Thyroid gland (tissue), 4 donors: ENCODE measurements at places on chromosomes 16 and 17. TPM values are rescaled to one million over a fixed set of nuclear protein-coding genes. Genes with fewer than 3 reads are reported as not detected.

DNA sequence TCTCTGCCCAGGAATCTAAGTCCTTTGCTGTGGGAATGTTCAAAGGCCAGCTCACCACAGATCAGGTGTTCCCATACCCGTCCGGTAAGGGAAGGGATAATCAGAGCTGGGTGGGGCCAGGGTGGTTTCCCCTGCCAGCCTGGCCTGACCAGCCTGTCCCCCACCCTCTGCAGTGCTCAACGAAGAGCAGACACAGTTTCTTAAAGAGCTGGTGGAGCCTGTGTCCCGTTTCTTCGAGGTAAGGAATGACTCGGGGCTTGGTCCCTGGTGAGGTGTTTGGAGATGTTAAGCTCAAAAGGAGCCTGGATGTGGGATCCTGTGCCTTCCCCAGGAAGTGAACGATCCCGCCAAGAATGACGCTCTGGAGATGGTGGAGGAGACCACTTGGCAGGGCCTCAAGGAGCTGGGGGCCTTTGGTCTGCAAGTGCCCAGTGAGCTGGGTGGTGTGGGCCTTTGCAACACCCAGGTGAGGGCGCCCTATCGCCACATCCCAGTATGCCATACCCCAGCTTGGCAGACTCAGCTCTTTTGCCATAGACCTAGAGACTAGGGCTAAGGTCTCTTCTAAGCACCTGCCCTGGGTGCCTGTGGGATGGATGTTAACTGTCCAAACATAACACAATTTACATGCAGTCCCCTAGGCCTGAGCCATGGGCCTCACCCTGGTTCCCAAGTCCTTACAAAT, 997 bp downstream of the ACADVL start:
- peak; percentile 39 for DNase-seq

DNA sequence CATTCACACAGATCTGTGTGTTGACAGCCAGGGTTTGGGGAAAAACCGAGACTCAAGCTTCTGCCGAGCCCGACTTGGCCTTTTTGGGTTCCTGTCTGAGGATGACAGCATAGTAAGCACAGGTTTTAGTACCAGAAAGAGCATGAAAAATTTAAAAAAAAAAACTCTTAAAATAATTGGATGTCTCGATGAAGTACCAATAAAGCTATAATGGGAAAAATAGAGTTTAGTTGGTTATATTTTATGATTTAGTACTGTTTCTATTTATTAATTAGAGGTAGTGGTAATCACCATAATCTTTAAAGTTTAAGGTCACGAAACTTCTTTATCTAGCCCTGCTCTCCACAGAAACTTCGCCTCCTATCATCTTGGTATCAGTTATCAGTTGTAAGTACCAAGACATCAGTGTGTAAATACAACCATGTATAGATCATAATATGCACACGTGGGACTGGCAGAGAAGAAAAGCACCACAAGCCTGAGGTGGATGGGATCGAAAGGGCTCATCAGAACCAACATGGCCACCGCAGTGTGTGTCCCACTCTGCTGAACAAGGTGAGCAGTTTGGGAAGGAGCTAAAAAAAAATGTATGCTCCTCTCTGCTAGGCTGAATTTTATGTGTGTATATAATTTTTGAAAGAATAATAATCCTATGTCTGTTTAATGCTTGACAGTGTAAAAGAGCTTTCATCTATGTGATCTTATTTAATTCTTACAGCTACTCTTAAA, 14.4 kb upstream of the EEF2K start:
- DNase-seq: peak; percentile 26

- no peak for DNase-seq
Measured at GRCh38 chr17:39484178-39484577, 22.9 kb downstream of the CDK12 start.

GRCh38 chr17:59002848-59003247, 103.8 kb downstream of the TRIM37 start:
- no peak for DNase-seq

GRCh38 chr16:78684655-78685375, 585.4 kb downstream of the WWOX start:
- no peak for DNase-seq

Gene SYCE1L
- total RNA-seq: not detected

- no peak for DNase-seq
Measured at GRCh38 chr17:48162306-48162934, 54.9 kb downstream of the SNX11 start.

DNA sequence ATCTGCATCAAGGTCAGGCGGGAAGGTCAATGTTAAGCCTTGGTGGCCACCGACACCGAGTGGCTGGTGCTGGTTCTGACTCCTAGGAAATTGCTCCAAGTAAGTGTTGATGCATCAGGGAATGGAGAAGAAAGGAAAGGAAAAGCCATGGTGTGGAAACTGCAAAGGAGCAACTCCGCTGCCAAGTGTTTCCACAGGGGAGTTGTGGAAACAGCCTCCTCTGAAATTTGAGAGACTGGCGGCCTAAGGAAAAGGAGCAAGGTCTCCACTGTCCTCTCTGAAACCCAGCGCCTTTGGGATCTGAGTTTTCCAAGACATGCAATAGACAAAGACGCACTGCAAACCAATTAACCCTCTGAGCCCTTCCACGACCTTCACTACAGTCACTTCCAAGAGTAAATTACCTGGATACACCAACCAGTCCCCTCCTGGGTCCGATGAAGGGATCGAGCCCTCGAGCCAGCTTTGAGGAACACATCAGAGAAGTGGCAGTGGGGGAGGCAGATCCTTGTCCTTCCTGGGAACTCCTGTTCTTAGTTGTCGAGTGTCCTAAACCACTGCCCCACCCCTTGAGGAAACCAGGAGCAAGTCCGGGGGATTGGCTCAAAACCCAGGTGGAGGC, 51.1 kb downstream of the SRL start:
- DNase-seq: no peak

DNA sequence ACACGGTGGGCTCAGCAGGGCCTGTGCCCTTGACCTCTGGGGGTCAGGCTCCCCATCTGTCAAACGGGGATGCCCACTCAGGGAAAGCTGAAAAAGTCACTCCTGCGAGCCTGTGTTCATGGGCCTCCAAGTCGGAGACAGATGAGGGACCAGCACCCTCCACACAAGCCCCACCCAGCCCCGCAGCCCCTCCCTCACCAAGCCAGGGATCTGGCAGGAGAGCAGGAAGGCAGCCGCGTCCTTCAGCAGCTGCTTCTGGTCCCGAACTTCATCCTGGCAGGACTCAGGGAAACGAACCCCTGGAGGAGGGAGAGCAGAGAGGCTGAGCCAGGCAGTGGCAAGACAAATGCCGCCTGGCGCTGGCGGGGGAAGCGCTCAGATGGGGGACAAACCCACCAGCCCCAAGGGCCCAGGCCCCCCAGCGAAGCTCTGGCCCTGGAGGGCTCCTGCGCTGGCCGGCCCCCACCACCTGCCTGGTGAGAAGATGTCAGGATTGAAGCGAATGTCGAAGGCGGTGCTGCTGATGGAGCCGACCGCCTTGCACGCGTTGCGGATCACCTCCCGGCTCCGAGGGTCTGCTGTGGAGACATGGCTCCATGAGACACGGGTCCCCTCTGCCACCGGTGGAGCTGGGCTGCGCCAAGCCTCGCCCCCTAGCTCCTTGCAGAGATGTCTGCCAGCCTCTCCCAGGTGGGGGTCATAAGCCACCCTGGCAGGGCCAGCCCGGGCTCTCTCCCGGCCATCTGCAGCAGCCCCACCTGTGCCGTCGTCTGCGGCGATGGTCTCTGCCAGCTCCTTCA, 15.4 kb downstream of the CLUH start:
- no peak for DNase-seq

DNA sequence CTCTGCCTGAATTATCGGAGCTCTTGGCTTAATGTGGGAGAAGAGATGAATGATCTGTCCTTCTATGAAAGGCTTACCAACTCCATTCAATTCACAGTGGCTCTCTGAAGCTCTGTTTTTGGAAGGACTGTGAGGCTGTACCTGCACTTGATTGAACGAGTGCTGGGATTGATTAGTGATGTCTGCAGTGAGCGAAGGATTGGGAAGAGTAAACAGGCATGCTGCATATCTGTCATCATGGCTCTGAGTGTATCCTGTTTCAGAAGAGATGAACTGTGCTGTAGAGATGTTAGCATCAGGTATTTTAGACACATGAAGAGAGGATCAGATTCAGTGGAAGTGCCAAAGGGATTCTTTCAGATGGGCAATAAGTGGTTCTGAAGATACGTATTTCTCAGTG, 564.0 kb downstream of the MAF start:
- no peak for DNase-seq

Gene PYY
- total RNA-seq: not detected

DNA sequence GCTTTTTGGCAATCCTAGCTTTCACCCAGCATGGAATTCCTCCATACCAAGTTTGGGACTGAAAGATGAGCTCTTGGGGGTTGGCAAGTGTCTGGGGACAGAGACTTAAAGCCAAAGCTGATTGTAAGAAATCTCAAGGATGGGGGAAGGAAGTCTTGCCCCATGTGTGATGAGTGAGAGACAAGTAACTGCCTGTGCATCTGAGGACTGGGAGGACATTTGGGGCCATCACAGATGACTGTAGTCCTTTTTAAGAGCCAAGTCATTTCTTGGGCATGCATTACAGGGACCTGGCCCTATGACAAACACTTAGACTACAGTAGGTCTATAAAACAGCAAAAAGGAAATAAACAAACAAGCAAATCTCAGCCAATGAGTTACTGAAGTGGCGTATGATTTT, 36.3 kb upstream of the CCL2 start:
- DNase-seq: no peak

DNA sequence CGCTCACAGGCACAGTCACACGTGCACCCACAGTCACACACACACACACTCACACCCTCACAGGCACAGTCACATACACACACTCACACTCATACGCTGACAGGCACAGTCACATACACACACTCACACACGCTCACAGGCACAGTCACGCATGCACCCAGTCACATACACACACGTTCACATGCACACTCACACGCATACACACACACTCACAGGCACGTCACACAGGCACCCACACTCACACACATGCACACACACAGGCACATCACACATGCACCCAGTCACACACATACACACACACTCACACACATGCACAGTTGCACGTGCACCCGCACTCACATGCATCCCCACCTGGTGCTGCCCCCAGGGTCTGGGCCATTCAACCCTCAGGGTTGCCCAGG, 46.1 kb upstream of the CBFA2T3 start:
- DNase-seq: no peak
